ENCODE measurements at places on chromosomes 6 and 20. TPM values are rescaled to one million over a fixed set of nuclear protein-coding genes. Genes with fewer than 3 reads are reported as not detected.
A peak's percentile ranks its signal among the peaks of the same experiment; 100 is the strongest.

DNA sequence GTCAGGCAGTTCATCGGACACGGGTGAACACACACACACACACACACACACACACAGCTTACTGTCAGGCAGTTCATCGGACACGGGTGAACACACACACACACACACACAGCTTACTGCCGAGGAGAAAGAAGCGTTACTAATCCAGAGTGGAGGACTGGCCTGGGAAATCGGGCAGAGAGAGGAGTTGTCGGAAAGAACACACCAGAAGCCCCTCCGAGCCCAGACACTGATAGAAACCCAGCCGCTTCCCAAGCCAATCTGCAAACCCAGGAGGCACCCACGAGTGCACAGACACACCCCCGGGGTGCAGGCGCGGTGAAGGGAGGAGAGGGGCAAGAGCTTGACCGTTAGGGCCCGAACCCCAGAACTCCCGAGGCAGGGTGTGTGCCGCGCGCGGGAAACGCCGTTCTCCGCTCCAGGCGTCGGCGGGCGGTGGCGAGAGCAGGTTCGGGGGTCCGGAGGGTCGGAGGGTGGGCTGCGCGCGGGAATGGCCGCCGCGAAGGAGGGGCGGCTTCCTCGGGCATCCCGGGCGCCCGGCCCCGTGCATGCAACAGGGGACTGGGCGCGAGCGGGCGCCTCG, 636 bp downstream of the ELOVL2 start:
- peak; percentile 41 for DNase-seq

The TTK gene
- 7.0 TPM for total RNA-seq

- DNase-seq, result no peak
Observed at GRCh38 chr6:13338038-13338437, 9.7 kb upstream of the TBC1D7 start.

DNA sequence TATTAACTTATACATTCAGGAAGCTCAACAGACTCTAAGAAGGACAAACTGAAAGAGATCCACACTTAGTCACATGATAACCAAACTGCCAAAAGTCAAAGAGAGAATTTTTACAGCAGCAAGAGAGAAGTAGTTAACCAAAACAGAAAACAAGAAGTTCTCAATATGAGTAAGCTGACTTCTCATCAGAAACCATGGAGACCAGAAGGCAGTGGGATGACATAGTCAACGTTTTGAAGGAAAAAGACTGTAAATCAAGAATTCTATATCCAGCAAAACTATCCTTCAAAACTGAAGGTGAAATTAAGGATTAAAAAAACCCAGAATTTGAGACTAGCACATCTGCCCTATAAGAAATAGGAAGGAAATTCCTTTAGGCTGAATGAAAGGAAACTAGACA, 60.4 kb downstream of the COL19A1 start:
- no peak for DNase-seq

The DOP1A gene
- total RNA-seq, result 31.8 TPM
